ENCODE measurements at places on chromosomes 4 and X.

- DNase-seq, result no peak
Observed at GRCh38 chr4:87939978-87940690, 35.4 kb upstream of the SPP1 start.

- DNase-seq, result no peak
Observed at GRCh38 chr4:185137233-185137925, 5.7 kb upstream of the SLC25A4 start.

DNA sequence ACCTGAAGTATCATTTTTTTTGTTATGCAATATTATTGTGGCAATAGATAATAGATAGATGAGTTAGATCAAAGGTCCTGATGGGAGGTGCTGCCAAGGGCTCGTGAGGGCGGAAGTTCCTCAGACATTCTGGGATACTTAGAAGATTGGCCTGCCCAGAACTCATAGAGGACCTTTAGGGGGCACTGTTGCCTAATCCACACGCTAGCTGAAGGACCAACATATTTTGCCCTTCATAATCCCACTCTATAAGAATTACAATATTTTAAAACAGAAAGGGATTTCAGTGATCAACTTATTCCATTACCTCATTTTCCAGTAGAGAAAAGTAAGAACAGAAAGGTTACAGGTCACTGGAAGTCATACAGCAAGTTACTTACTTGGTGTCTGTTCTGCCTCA is 22.9 kb upstream of the COX7B2 start:
- DNase-seq, result peak; percentile 37

DNA sequence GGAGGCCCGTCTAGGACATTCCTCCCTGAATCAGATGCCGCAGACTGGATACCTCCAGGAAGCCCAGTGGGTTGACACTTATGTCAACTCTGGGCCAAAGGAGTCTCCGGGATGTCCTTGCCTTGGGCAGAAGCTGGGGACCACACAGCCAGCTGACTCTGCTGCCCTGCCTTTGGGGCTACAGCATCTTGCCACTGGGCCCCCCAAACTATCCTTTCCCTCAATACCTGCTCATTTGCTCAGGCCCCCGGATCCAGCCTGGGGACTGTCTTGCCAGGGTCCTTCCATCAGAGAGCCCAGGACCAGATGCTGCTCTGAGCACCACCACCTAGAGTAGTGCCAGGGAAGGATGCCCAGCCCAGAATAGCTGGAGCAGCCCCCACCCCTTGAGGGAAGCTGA is 19.0 kb downstream of the RAB33A start:
- DNase-seq, result no peak

DNA sequence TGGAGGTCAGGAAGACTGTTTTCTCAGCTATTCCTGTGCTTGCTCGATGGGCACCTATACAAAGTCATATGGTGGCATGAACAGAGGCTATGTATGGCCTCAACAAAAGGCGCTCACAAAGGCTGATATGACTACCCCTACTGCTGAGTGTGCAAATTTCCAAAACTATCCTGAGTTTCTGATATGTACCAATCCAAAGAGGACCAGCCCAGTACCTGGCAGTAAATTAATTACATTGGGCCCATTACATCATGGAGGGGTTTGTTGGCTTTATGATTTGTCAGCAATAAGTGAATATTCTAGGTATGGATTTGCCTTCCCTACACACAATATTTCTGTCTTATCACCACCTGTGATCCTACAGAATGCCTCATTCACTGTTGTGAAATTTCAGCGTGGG is 12.3 kb downstream of the MAGED1 start:
- no peak for DNase-seq

DNA sequence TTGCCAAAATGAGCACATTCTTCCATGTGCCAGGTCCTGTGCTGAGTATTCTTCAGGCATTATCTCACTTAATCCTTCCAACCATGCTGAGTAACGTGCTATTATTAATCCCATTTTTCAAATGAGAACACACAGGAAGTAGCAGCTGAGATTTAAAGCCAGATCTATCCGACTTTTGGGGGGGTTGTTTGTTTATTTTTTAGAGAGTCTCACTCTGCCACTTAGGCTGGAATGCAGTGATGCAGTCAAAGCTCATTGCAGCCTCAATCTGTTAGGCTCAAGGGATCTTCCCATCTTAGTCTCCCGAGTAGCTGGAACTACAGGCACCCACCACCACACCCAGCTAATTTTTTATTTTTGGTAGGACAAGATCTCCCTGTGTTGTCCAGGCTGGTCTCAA is 55.5 kb upstream of the TRIM2 start:
- no peak for DNase-seq

GRCh38 chrX:150084496-150085229 is 146.4 kb upstream of the EOLA2 start:
- DNase-seq, result no peak

GRCh38 chrX:133793626-133794025 is 191.8 kb downstream of the GPC3 start:
- no peak for DNase-seq

DNA sequence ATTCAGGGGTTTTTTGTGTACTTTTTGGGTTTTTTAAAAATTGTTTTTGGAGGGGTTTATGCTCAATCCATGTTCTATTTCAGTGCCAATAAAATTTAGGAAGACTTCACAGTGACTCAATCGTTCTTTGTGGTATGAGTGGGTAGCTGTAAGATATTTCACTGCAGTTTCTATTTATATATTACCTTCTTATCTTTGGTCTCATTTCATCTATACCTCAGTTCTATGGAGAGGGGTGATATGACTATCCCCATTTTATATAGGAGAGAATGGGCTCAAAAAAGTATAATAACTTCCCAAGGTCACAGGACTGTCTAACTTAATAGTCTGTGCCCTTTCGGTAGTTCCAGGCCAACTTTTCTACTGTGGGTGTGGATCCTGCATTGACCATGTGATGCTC is 74.4 kb downstream of the MSN start:
- DNase-seq, result no peak

GRCh38 chr4:70718811-70719604 is 2.8 kb upstream of the RUFY3 start:
- no peak for DNase-seq

GRCh38 chr4:152778656-152779512 is 646 bp downstream of the TIGD4 start:
- peak; percentile 28 for DNase-seq

GRCh38 chrX:70478526-70479245 is 34.1 kb downstream of the DLG3 start:
- no peak for DNase-seq

- DNase-seq, result peak; percentile 26
Observed at GRCh38 chr4:5474756-5475155, 233.6 kb downstream of the EVC2 start.

- DNase-seq, result no peak
Observed at GRCh38 chr4:104559502-104559901, 64.8 kb upstream of the CXXC4 start.

- DNase-seq, result no peak
Observed at GRCh38 chrX:148457279-148457678, 43.1 kb upstream of the AFF2 start.

- no peak for DNase-seq
Observed at GRCh38 chr4:10947898-10948297, 263.3 kb upstream of the CLNK start.

GRCh38 chrX:111191598-111191997 is 78.7 kb downstream of the CAPN6 start:
- no peak for DNase-seq

DNA sequence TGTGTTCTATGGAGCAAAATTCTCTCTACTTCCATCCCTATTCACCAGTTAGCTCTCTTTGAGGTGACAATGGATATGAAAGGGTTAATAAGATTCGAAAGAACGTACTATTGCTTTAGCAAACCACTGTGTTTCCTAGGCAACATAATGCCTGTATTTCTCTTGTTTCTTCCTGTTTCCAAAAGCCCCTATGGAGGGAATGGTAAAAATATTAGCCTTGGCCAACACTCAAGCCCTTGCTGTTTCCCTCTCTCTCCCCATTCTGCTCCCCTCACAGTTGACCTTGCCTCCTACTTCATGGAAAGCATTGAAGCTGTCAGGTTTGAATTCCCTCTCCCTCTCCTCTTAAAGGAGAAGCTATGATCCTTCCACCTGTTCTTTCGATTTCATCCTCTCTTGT is 9.6 kb upstream of the PGRMC1 start:
- no peak for DNase-seq

- no peak for DNase-seq
Observed at GRCh38 chrX:147838465-147839131, 73.1 kb upstream of the FMR1 start.

DNA sequence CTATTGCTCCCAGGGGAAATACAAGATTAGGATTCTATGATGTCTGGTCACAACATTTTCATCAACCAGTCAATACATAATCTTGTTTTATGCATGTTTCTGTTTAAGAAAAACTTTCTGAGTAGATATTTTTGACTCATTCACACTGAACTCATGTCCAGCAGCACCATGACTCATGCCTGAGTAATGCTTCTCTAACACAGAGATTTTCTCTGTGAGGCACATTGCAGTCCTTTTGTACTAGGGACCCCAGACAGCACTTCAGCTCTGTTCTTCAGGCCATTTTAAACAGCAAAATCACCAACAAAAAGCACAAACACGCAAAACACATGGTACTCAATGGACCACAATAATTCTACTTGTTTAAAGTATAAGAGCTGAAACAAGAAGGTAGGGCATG is 83.6 kb downstream of the MXRA5 start:
- DNase-seq, result peak; percentile 69

DNA sequence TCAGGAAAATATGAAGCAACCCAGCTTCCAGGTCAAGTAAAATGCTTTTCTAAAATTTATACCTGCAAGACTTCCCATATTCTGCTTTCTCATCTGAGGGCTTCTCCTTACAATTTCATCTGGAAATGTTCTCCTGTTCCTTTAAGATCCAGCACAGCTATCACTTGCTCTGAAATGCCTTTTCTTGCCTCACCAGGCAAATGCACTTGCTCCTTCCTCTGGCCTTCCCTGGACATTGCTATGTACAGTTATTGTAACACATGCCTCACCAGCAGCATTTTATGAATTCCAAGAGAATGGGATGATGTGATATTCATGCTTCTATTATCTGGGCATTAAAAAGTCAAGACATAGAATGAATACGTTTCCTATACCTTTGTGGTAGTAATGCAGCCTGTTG is 842.1 kb upstream of the INTU start:
- no peak for DNase-seq

DNA sequence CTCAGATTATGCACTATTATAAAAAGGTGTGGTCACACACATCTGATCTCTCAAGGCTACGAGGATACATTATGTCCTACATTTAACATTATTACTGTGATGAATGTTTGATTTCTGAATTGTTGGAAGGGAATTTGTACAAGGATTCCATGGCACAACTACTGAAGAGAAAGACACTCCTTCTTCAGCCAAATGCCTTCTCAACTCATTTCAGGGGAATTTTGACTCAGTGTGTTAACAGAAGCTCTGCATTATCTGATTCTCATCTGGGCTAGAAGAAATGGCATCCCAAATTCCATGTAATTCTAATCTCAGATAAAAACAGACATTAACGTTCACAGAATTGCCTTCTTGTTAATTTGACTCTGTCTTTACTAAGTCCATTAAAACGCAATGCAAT is 477.7 kb downstream of the PDGFC start:
- DNase-seq, result no peak

GRCh38 chrX:27057883-27058282 is 405.3 kb downstream of the PPP4R3C start:
- no peak for DNase-seq

DNA sequence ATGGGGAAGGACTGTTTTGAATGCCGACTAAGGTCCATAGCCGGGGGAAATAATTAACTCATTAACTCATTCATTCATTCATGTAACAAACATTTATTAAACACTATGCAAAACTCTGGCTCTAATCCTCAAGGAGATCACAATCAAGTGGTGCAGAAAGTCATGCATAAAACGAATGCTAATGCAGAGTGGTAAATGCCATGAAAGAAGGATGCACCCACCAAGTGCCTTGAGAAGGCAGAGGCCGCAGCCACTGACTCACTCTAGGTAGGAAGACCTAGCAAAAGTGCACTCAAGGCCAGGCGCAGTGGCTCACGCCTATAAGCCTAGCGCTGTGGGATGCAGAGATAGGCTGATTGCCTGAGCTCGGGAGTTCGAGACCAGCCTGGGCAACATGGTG is 22.9 kb downstream of the SLITRK2 start:
- DNase-seq, result no peak

GRCh38 chr4:73690051-73690738 is 50.2 kb upstream of the CXCL8 start:
- no peak for DNase-seq

DNA sequence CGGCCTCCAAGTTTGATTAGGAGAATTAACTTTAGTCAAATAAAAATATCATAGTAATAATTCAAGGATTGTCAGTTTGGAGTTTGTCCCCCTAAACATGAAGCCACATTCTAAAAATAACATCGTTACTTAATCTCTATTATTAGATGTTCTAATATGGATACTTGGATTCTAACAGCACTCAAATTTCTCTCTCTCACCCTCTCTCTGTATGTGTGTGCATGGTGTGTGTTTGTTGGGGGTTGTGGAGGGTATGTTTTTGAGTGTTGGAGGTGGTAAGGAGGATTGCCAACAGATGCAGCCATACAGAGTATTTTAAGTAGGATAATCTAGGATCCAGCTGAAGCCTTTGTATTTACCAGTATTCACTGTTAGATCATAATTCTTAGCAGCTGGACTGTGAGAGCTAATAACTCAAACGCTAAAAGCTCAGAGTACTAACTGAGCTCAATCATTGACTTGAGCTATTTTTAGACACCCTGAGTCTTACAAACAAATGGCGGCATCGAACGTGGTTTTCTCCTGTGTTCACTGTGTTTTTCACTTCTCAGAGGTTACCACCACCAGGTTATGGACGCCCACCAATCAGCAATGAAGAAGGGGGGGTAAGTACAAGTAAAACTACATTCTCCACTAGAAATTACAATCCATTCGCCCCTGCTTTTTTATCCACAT is 8.8 kb downstream of the ENAM start:
- DNase-seq, result peak; percentile 30

- no peak for DNase-seq
Observed at GRCh38 chr4:123083646-123084045, 161.2 kb upstream of the NUDT6 start.

- DNase-seq, result no peak
Observed at GRCh38 chr4:13396161-13396560, 88.0 kb downstream of the RAB28 start.

DNA sequence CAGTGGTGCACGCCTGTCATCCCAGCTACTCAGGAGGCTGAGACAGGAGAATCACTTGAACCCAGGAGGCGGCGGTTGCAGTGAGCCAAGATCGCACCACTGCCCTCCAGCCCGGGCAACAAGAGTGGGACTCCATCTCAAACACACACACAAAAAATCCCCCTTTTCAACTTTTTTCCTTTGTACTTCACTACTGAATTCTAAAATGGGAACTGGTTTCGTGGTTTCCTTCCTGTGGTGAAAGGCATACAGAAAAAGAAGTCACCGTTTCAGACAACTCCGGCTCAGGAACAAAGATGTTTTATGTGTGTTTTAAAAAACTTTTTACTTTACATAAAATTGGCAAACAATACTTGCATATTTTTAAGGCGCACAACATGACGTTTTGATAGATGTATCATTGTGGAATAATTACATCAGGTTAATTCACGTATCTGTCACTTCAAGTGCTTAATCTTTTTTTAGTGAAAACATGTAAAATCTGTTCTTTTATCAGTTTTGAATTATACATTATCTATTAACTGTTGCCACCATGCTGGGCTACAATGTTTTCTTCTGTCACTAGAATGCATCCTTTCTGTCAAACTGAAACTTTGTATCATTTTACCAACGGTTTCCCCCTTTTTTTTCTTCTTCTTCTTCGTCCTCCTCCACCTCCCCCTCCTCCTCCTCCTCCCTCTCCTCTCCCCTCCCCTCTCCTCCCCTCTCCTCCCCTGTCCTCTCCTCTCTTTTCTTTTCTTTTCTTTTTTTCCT is 186.0 kb downstream of the CRLF2 start:
- no peak for DNase-seq

- no peak for DNase-seq
Observed at GRCh38 chr4:57363346-57363745, 253.2 kb upstream of the IGFBP7 start.

All from hepatocyte (in vitro differentiated cells).